ENCODE measurements at places on chromosomes 16 and 17. TPM values are rescaled to one million over a fixed set of nuclear protein-coding genes. Genes with fewer than 3 reads are reported as not detected.

The STX4 gene
- 101 TPM for total RNA-seq

GRCh38 chr16:83541231-83541630 lies 266.5 kb upstream of the HSBP1 start:
- no peak for DNase-seq

GRCh38 chr17:59372138-59372751 lies 40.8 kb downstream of the YPEL2 start:
- DNase-seq = peak; percentile 73

DNA sequence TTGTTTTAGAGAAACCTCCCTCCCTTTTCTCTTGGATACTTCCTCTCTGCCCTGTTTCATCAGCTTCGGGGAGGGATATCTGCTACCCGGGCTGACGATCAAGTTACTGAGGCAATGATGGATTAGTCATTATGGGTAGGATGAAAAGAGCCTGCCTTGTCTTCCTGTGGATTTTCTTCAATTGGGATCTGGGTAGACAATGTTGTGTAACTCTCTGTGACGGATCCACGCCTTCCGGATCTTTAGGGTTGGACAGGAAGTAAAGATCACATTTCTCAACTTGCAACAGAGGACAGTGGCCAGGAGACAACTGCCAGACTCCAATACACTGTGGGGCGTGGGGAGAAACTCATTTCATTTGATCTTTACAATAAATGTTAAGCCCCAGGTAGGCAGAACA lies 11.3 kb upstream of the CHST6 start:
- no peak for DNase-seq

DNA sequence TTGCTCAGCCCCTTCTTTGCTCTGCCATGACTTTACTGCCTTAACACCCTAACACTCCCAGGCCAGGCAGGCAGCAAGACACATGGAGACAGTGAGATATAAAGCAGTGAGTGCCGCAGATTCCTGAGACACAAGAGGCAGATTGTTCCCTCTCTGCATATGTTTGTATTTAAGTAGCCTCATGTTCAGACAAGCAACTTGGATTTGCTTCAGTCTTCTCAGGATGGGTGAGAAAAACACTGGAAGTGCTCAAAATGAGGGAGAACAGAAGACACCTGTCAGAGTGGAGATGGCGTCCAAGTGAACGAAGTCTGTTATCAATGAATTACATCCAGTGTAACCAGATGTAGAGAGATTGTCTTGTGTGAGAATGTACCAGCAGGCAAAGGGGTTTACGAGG lies 86.8 kb downstream of the CES1 start:
- DNase-seq = no peak

DNA sequence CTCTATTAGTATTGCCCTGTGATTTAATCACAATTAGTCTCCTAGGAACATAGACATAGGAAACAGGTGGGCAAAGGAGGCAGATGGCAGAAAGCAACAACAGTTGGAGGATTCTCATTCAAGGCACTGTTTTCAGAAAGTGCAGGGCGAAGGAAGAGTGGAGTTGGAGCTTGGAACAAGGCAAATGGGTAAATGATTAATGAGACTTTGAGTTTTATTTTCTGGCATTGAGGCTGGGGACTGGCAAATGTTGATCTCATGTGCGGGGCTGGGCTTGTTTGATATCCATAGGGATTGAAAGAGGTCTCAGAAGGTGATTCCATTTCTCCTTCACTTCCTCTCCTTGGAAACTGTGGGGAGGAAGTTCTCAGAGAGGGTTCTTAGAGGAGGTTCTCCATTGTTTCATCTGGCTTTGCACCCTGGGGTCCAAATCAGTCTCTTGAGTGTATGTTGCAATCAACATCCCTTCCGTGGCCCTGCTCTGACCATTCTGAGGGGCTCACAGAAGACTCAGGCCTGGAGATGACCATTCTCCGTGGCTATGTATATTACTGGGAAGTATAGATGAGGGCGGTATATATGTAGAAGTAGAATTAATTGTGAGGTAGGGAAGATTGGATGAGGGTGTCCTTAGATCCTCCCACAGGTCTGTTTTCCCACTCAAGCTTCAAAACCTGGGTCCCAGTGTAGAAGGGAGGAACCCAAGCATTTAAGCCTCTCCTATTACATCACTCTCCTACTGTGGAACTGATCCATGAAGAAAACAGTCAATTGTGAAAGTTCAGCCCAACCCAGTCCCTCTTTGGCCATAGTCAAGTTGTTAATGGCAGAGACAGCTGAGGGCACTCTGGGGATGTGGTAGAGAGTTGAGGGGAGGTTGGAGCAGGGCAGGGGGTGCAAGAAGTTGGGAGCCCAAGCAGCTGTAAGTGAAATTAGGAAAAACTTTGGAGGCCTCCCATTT lies 36.5 kb upstream of the SRSF1 start:
- DNase-seq = no peak

The TMEM114 gene
- total RNA-seq = not detected

Measured in Peyer's patch (tissue), 4 donors.